Stimulated activated naive CD8-positive, alpha-beta T cell treated with anti-CD3 and anti-CD28 coated beads, Interleukin-15, Interleukin-2, amounts not matched to agents 100 U/mL and 50 U/mL, for 24 hours (primary cell): ENCODE measurements at places on chromosomes 1 and 21.

DNA sequence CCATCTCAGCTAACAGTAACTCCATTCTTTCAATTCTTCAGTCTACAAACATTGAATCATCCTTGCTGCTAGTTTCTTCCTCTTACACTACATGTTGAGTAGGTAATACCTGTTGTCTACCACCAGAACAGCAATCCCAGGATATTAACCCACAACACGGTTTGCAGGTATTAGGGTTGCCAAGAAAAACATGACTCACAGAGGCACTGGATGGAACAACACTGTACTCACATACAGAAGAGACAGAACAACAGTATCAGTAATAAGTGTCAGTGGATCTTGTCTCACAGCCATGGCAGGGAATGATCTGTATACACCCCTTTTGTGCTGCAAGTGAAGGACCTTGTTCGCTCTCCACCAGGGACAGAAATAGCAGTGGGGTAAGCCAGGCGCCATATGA is 212.1 kb downstream of the GPR52 start:
- no peak for DNase-seq

DNA sequence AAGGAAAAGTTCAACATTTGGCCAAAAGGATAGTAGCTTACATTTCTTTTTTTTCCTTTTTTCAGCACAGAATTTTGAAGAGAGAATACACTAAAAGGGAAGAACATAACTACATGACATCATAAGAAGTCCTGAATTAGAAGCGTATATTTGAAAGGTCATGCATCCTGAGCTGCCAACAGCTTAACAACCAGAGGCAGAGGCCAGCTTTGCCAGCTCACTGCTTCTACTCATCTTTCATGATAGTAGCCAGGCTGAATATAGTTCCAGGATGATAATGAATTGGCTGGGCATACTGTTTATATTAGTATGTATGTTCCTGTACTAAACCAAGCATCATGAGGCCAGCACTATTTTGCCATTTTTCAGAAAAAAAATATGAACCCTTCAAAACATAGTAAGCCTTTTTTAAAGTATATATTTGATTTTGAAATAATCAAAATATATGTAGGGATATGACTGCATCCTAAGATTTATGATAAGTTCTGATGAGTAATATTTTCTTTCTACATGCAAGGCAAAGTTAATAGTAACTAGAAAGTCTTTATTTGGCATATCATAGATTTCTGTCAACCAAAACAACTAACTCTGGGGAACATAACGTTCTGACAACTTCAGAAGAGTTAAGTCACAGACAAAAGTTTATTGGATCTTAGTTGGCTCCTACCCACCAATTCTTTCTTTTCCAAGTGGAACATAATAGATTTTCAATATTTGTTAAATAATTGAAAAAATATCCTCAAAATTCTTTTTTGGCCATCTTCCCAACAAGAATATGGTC is 123.2 kb downstream of the DPYD start:
- no peak for DNase-seq

- peak; percentile 64 for DNase-seq
These were observed 898 bp downstream of the MFSD2A start for GRCh38 chr1:39955547-39956539.

- no peak for DNase-seq
These were observed 139.2 kb downstream of the USP25 start for GRCh38 chr21:15868940-15869339.
